ENCODE measurements at places on chromosomes 6 and 20.

DNA sequence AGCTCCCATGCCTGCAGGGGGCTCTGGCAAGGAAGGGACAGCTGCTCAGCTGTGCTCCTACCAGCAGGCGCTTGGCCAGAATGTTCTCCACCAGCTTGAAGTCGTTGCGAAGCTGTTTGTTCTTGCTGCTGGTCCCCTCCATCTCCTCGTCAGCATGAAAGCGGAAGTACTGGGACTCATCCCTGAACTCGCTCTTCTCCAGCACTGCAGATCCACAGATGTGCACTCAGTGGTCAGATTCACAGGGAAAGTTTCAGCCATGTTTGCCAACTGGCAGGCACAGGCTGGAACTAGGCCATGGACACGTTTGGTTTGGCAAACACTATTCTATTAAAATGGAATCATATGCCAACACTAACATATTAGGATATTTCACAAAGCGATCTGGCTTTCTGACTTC is 167.9 kb downstream of the PREX1 start:
- no peak for DNase-seq

GRCh38 chr6:107981695-107982094 is 23.7 kb upstream of the SEC63 start:
- no peak for DNase-seq

DNA sequence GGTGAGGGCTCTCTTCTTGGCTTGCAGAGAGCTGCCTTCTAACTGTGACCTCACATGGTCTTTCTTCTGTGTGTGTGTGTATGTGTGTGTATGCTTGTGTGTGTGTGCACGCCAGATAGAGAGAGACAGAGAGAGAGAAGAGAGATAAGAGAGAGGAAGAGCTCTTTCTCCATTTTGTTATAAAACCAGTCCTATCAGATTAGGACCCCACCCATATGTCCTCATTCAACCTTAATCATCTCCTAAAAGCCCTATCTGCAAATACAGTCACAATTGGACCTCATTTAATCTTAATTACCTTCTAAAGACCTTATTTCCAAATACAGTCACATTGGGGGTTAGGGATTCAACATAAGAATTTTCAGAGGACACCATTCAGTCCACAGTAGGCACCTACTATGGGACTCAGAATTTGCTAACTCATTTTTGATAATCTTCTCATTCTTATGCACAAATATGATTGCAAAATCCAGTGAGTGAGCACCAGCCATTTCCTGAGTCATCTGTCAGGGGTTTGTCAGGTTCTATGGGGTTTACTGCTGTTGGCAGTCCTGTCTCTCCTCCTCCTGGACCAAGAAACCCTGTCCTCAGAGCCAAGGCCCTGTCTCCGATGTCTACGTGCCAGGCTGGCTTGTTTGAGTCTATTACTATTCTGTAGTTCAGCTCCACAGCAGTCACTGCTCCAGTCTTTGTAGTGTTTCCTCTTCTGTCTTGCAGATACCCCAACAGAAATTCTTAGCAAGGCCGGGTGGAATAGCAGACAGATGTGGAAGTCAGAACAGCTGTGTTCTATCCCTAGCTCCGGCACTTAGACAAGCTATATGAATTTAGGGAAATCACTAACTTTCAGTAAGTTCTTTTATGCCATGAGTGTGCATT is 59.0 kb upstream of the FAM184A start:
- DNase-seq = no peak

DNA sequence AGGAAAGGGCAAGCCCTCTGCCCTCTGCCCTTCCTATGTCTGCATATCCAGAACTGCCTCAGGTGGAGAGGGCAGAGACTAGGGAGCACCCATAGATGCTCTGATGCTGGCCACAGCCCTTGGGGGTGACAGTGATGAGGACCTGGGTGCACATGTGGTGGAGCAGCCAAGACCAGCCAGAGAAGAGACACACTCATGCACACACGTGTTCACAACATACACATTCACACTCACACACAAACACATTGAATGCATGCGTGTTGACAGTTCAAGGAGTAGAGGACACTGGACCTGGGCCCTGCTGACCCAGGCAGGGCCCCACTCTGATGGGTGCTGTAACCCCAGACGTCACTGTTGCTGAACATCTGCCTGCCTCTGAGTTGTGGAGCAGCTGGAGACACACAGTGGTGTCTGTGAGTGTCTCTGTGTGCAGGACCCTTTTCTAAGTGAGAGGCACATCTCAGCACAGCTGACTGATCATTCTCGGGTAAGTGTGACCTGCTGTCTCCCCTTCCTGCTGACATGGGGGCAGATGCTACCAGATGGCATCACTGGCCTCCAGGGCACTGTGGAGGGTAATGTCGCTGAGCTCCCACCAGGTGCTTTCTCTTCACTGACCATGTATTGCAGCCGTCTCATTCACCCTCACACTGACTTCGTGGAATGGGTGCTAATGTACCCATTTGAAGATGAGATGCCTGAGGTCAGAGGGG is 30.1 kb upstream of the MAS1L start:
- DNase-seq = no peak

GRCh38 chr20:61912665-61913422 is 152.8 kb downstream of the TAF4 start:
- DNase-seq = peak; percentile 9

GRCh38 chr20:21027569-21027968 is 78.6 kb downstream of the LINC00237 start:
- DNase-seq = no peak

- no peak for DNase-seq
These were observed 3.7 kb downstream of the FAM162B start for GRCh38 chr6:116761779-116762178.

- DNase-seq = no peak
These were observed 238.6 kb upstream of the PMEPA1 start for GRCh38 chr20:57948180-57948955.

- no peak for DNase-seq
These were observed 11.3 kb upstream of the CEP43 start for GRCh38 chr6:166987930-166988329.

GRCh38 chr20:40578961-40579360 is 110.1 kb downstream of the MAFB start:
- DNase-seq = no peak

- no peak for DNase-seq
These were observed 66.9 kb upstream of the CDH4 start for GRCh38 chr20:61185181-61185580.

- DNase-seq = no peak
These were observed 373.4 kb upstream of the SYNCRIP start for GRCh38 chr6:86016077-86016476.

- DNase-seq = no peak
These were observed 276.1 kb downstream of the HDGFL1 start for GRCh38 chr6:22845467-22845866.

DNA sequence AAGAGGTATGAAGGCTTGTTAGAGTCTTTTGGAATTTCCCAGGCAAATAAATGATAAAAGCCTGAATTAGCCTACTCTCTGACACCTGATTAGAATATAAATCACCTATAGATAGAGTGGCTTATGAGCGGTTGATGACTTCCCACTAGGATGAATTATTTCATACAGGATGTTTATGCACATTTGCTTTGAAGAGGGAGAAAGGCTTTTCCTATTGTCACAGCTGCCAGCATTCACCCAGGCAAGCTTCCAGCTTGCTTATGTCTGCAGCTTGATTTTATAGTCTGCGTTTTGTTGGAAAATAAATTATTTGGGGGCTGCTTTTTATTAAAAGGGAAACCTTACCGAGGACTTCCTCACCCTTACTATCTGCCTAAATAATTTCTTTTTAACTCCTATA is 51.3 kb upstream of the EIF2S2 start:
- DNase-seq = no peak

DNA sequence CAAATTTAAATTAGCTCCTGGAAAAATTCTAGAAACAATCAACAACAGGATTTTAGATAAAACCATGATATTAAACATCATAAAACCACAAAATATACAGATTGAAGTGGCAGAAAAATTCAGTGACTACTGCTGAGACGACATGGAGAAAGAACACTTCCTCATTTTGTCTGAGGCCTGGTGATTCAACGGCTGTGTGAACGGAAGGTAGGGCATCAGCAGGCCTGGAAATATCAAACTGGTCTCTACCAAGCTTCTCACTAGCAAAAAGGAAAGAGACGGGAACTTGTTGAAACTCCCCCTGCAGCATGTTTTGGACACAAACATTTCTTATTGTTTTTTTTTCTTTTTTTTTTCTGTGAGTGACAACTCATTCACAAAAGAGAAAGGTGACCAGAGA is 58.0 kb upstream of the AHI1 start:
- DNase-seq = no peak

DNA sequence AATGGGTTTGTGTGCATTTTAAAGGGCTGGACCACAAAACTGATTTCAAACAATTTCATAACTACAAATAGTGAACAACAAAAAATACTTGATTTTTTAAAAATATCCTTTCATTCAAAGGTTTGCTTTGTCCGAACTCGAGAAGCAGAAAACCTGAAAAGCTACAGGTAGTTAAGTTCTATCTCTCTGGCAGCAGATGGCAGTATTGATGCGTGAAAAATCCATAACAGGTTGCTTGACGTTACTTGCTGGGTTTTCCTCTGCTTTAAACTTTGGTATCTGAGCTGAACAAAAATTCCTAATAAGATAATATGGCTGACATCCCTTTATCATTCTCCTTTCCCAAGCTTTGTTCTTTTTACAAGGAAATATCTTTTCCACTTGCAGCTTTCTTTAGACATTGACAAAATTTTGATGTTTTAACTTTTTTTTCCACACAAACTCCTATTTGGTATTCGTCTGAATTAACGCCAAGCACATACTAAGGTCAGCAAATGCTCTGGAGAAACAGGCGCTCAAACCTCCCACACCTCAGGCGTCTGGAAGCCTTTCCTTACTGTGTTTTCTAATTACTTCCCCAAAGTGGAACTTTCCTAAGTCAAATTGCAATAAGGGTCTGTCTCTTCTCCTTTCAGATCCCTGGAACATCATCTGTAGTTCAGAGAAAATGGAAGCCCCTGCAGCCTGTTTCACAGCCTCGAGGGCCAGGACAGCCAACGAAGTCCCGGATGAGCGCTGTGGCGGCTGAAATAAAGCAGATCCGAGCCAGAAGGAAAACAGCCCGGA is 50.3 kb upstream of the GFRAL start:
- peak; percentile 72 for DNase-seq

DNA sequence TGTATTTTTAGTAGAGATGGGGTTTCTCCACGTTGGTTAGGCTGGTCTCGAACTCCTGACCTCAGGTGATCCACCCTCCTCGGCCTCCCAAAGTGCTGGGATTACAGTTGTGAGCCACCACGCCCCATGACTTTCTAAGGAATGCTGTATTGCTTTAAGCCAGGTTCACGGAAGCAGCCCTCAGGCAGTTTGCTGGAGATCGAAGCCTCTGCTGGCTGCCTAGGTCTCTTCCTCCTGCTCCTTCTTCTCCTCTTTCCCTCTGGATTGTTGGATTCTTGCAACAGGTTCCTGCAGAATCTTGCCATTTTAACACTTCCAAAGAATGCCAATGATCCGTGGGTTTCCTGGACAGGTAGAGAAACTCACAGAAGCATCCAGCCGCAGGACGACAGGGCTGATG is 29.3 kb upstream of the B4GALT5 start:
- no peak for DNase-seq

GRCh38 chr6:127177923-127178231 is 59.4 kb downstream of the RSPO3 start:
- no peak for DNase-seq

GRCh38 chr6:15962449-15962764 is 166.5 kb upstream of the MYLIP start:
- DNase-seq = no peak

- DNase-seq = no peak
These were observed 5.5 kb downstream of the TULP1 start for GRCh38 chr6:35507221-35507620.

DNA sequence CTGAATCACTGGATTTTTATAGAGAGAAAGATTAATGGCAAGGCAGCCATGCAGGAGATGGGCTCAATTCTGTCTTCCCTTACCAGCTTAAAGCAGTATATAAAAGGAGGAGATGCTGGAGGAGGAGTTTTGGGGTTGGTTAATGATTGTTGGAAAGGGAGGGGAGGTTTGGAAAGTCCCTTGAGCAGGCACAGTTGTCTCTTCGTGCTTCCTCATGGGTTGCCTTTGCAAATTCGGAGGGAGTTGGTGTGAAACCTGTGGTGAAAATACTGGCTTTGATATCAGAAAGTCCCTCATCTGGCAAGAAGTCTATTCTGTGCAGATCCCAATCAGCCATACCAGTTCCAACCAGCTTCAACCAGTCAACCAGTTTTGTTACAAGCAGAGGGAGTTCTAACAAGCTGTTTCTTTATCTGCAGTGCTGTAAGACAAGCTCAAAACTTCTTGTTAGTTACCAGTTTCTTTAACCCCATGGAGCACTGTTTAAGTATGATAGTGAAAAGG is 107.0 kb downstream of the HIVEP1 start:
- DNase-seq = peak; percentile 94

DNA sequence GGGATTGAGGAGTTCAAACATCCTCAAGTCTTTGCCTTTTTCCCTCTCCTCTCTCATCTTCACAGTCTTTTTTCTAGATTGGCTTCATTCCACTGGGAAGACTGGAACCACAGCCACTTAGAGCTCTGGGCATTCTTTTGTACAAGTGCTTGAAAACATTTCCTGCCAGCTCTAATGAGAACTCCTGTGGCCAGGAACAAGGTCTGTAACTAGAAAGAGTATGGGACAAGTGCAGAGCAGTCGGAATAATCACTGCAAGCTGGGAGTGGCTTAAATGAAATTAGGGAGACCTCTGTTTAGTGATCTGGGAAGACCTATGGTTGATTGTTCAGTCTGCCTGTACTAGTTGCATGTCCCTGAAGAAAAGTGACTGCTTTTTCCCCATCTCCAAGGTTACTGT is 41.0 kb upstream of the SMIM8 start:
- DNase-seq = no peak

DNA sequence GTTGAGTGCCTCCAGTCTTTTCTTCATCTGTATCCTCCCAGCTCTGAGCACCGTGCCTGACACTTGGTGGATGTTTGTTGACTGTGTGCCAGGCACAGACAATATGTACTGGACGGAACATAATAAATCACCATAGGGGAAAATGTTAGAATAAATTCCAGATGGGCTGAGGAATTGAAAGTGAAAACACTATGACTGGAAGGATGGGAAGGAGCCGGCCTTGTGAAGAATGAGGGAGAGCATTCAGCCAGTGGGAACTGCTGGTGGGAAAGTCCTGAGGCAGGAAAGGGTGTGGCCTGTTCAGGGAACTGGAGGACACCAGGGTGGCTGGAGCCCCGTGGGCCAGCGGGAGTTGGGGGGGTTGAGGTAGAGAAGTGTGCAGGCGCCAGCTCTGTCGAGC is 75.4 kb downstream of the MTHFD1L start:
- no peak for DNase-seq

- no peak for DNase-seq
These were observed 6.7 kb downstream of the PKIB start for GRCh38 chr6:122616877-122617276.

GRCh38 chr6:79610306-79611009 is 20.7 kb upstream of the SH3BGRL2 start:
- DNase-seq = no peak
